ENCODE measurements at places on chromosomes 2 and 18.

DNA sequence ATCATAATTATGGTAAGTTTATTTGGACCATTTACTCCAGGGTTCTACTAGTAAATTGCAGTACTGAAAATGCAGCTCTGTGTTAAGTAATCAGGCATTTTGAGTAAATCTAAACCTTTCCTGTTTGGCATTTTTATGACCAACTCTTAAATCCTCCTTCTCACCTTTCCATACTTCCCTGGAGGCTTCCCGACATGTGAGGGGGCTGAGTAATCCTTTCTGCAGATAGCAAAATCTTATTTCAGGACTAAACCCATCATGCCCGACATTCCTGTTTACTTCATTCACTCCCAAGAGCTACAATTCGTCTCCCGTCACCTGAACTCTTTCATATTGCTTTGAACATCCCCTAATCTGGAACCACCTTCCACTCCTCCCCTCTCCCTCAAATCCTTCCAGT, 296.6 kb downstream of the IKZF2 start:
- no peaks in the 10 kb centered on the region for H3K27me3 ChIP-seq
- H3K27ac ChIP-seq = no peak overlapping the region
- H3K4me3 ChIP-seq = no peak overlapping the region

- DNase-seq = no peak
- H3K4me3 ChIP-seq = no peak overlapping the region
- H3K36me3 ChIP-seq = no peaks in the 10 kb centered on the region
- H3K27ac ChIP-seq = no peak overlapping the region
- no peaks in the 10 kb centered on the region for H3K27me3 ChIP-seq
- no peaks in the 10 kb centered on the region for H3K4me1 ChIP-seq
Measured at GRCh38 chr2:170215021-170215420, 37.1 kb downstream of the MYO3B start.

DNA sequence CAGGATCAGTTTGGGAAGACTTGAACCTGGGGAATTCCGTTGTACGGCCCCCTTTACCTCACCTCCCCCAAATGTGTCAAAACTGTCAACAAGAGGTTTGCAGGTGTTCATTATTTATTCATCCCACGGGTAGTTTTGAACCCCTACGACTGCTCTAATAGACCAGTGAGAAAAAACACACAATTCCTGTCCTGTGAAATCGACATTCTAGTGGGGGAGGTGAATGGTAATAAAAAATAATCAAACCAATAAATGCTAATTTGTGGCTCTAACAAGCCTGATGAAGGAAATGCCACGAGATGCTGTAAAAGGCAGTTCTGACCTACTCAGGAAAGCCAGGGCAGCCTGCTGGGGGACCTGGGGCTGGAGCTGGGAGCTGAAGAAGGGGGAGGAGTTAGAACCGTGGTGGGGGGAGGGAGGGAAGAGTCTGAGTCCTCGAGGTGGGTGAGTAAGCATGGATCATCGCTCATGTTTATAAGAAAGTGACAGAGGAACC, 463 bp upstream of the DNAJB2 start:
- H3K36me3 ChIP-seq = no peaks in the 10 kb centered on the region
- peak overlapping the region; percentile 68 for H3K4me3 ChIP-seq
- peaks cover 15% of the 10 kb centered on the region for H3K4me1 ChIP-seq
- H3K27me3 ChIP-seq = no peaks in the 10 kb centered on the region

DNA sequence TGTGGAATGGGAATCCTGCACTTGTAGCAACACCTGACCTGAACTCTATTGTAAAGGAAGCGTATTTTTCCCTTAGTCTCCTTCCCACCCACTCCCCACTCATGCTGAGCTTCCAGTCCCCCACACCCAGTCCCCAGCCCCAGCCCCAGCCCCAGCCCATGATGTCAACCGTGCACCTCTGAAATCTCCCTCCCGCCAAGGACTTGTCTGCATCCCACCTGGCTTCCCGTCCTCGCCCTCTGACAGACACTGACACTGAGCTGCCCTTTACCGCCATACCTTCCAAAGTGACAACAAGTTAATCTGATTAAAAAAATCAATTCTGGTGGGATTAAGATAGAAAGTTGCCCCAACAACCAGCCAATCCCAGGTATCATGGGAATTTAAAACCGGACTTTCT, 213.6 kb upstream of the CELF4 start:
- no peak overlapping the region for H3K4me3 ChIP-seq
- no peaks in the 10 kb centered on the region for H3K27me3 ChIP-seq
- H3K36me3 ChIP-seq = no peaks in the 10 kb centered on the region
- no peak for DNase-seq

DNA sequence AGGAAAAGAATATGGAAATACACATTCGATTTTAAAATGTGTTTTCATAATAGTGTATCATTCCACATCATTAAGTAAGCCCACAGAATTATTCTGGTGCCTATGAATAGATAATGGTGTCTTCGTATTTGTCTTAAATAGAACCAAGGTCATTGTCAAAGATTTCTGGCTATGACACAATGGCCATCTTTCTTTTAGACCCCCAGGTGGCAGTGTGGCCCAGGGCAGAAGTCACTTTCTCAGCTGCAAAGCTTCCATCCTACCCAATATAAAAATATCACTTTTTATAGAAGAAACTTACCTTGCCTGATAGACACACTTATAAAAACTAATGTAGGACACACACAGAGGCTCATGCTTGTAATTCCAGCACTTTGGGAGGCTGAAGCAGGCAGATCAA, 57.5 kb downstream of the ZRANB3 start:
- no peaks in the 10 kb centered on the region for H3K27me3 ChIP-seq
- no peaks in the 10 kb centered on the region for H3K4me1 ChIP-seq
- no peak overlapping the region for H3K4me3 ChIP-seq
- H3K27ac ChIP-seq = no peak overlapping the region
- no peaks in the 10 kb centered on the region for H3K36me3 ChIP-seq

DNA sequence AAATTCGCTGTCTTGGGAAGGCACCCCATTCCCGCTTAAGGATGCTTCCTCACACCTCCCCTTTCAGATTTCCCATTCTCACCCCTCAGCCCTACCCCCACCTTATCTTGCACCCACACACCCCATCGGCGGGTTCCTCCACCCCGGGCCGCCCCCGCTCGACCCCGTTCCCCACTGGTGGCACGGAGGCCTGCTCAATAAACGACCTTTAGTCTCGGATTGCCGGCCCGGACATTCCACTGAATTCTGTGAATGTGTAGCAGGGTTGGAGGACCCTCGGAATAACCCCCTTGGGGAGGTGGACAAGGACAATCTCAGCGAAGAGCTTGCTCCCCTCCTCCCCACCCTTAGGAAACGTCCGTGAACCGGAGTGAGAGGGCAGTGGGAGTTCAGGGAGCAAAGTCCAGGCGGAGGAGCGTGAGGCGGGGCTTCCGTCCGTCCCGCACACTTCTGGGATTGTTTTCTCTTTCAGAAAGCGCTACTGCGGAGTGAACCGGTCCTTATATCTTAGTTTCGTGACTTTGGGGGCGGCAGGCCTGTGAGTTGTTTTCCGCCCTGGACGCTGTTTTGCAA, 2.8 kb upstream of the LBX2 start:
- H3K36me3 ChIP-seq = no peaks in the 10 kb centered on the region
- H3K4me3 ChIP-seq = peak overlapping the region; percentile 64
- DNase-seq = no peak
- H3K27ac ChIP-seq = peak overlapping the region; percentile 78
- H3K4me1 ChIP-seq = no peaks in the 10 kb centered on the region

GRCh38 chr2:25306777-25307368, 34.9 kb downstream of the DNMT3A start:
- H3K27ac ChIP-seq = no peak overlapping the region
- H3K27me3 ChIP-seq = no peaks in the 10 kb centered on the region
- no peak for DNase-seq

DNA sequence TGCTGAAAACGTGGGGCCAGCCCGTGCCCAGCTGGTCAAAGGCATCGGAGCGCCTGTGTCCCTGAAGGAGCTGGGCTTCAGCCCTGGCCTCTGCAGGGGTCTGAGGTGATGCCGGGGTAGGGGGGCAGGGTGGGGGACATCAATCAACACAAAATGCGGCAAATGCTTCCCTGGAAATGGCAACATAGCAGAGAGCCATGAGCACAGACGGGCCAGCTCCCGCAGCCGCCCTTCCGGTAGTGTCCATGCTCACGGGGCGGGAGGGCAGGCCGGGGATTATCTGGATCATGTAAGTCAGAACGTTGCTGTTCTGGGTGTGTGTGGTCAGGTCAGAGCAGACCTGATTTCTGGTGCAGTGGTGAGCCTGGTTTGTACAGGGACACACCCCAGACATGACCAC, 56.5 kb upstream of the TWIST2 start:
- no peaks in the 10 kb centered on the region for H3K4me1 ChIP-seq
- no peak overlapping the region for H3K27ac ChIP-seq
- DNase-seq = no peak
- peaks cover 21% of the 10 kb centered on the region for H3K27me3 ChIP-seq
- H3K4me3 ChIP-seq = no peak overlapping the region

GRCh38 chr18:76967721-76968472, 145.5 kb downstream of the ZNF236 start:
- no peak for DNase-seq
- H3K36me3 ChIP-seq = no peaks in the 10 kb centered on the region
- no peak overlapping the region for H3K27ac ChIP-seq
- H3K4me1 ChIP-seq = no peaks in the 10 kb centered on the region
- H3K27me3 ChIP-seq = no peaks in the 10 kb centered on the region

GRCh38 chr18:51361130-51361860, 163.8 kb upstream of the MEX3C start:
- no peak overlapping the region for H3K4me3 ChIP-seq
- H3K36me3 ChIP-seq = no peaks in the 10 kb centered on the region
- H3K4me1 ChIP-seq = no peaks in the 10 kb centered on the region
- peak; percentile 6 for DNase-seq
- no peaks in the 10 kb centered on the region for H3K27me3 ChIP-seq
- no peak overlapping the region for H3K27ac ChIP-seq

DNA sequence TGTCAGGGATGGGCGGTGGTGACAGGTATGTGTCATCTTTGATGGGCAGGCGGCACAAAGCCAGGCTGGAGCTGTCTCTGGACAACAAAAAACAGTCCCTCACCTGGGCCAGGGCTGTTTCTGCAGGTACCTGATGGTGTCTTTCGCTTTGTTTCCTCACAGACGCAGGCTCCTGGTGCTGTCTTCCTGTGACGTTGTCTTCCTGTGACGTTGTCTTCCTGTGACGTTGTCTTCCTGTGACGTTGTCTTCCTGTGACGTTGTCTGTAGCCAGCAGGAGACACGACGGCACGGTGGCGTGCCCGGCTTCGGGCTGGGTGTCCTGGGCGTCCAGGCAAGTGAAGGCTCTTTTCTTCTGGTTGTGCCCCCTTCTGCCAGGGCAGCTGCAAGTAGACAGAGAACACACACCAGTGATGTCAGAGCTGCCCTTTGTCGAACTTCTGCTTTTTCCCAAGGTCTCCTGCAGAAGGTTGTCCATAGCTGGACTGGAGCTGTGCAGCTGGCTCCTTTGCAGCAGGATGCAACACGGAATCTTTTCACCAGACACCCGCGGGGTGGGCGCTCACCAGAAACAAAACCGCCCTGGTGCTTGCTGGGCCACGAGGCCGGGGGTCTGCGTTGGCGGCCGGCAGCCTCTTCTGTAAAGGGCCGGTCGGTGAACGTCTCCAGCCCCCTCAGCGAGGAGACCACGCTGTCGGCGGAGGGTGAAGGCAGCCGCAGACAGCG, 21.1 kb downstream of the GPR35 start:
- peaks cover 32% of the 10 kb centered on the region for H3K27me3 ChIP-seq
- no peak for DNase-seq
- H3K27ac ChIP-seq = no peak overlapping the region

DNA sequence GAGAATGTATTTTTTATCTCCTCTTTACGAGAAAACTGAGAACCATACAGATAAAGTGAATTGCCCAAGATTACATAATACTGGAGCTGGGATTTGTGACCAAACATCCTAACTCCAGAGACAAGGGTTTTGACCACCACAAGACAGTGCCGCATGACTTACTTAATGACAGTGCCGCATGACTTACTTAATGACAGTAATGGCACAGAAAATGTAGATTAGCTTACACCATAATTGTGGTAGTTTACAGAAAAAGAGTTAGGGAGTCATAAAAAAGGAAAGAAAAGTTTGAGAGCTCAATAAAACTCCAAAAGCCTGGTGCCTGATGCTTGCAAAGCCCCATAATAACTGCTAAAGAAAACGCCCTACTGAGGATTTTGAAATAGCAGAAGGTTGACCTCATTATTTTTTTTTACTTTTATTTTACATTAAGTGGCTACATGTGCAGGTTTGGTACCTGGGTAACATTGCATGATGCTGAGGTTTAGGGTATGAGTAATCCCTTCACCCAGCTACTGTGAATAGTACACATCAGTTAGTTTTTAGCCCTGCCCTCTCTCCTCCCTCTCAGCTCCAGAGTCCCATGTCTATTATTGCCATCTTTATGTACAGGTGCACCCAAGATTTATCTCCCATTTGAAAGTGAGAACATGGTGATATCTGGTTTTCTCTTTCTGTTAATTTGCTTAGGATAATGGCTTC, 310.0 kb upstream of the UBE2E3 start:
- no peak overlapping the region for H3K27ac ChIP-seq
- no peaks in the 10 kb centered on the region for H3K27me3 ChIP-seq
- no peaks in the 10 kb centered on the region for H3K36me3 ChIP-seq
- no peak overlapping the region for H3K4me3 ChIP-seq
- no peak for DNase-seq

DNA sequence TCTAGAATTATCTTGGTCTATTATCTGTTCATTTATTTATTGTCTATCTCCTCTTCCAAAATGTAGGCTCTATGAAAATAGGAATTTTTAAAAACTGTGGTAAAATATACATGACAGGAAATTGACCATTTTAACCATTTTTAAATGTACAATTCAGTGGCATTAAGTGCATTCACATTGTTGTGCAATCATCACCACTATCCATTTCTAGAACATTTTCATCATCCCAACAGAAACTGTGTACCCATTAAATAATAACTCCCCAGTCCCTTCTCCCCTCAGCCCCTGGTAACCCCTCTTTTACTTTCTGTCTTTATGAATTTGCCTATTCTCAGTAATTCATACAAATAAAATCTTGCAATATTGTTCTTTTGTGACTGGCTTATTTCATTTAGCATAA, 71.1 kb upstream of the LCLAT1 start:
- no peak overlapping the region for H3K27ac ChIP-seq
- no peak overlapping the region for H3K4me3 ChIP-seq
- no peaks in the 10 kb centered on the region for H3K4me1 ChIP-seq
- H3K27me3 ChIP-seq = no peaks in the 10 kb centered on the region
- no peak for DNase-seq

GRCh38 chr2:130824492-130825061, 12.1 kb upstream of the ARHGEF4 start:
- DNase-seq = peak; percentile 19
- no peak overlapping the region for H3K27ac ChIP-seq
- H3K36me3 ChIP-seq = no peaks in the 10 kb centered on the region
- H3K27me3 ChIP-seq = peaks cover 13% of the 10 kb centered on the region
- no peaks in the 10 kb centered on the region for H3K4me1 ChIP-seq
- H3K4me3 ChIP-seq = no peak overlapping the region
